ENCODE measurements at places on chromosomes 1 and 21. TPM values are rescaled to one million over a fixed set of nuclear protein-coding genes. Genes with fewer than 3 reads are reported as not detected.

The CYP2J2 gene
- not detected for total RNA-seq

The HAO2 gene
- not detected for total RNA-seq

The TMEM240 gene
- 4.0 TPM for total RNA-seq

The LORICRIN gene
- not detected for total RNA-seq

The NRAS gene
- total RNA-seq, result 37.6 TPM

The LCE2D gene
- total RNA-seq, result not detected

The POU3F1 gene
- not detected for total RNA-seq

The AXDND1 gene
- total RNA-seq, result 0.07 TPM
